ENCODE measurements at places on chromosomes 6 and 20.

DNA sequence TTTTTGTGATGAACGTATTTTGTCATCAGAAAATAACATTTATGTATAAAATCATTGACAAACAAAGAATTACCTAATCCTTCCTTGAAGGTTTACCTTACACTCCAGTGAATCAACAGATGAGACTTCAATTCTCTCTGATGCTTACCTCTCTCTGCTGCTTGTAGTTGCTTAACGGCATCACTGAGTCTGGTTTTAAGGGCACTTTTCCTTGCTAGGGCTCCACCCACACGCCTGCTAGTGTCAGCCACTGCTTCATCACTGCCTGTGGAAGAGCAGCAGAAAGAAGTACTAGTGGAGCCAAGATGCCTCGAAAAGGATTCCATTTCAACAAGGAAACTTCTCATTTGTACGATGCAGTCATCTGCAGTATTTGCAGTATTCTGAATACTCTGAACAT lies 63.0 kb downstream of the FAM229B start:
- DNase-seq, result no peak

GRCh38 chr6:43407296-43407695 lies 20.0 kb upstream of the ABCC10 start:
- DNase-seq, result no peak

DNA sequence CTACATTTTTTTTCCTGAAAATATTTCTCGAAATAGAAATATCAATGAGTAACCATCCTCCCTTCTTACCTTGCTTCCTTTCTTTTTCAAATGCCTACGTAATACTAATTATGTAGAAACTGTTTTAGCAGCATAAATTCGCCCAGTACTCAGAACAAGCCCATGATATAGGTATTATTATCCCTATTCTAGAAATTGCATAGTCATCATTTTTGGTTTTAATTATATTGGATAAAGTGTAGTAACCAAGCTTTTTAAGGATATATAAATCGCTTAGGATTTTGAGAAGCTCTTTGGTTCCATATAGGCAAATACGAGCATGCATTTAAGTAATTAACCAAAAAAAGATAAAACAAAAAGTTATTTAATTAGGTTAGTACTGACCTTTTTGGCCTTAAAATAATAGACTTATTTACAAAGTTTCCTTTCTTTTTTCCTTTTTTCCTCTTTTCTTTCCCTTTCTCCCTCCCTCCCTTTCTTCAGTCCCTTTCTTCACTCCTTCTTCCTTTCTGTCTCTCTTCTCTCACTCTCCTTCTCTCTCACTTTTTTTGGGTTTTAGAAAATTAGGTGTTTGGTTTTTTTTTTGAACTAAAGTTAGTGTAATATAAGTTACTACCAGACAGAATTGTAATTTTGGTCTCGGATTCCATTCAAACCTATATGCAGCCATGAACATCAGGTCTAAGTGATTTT lies 457.7 kb downstream of the RFPL4B start:
- DNase-seq, result no peak

DNA sequence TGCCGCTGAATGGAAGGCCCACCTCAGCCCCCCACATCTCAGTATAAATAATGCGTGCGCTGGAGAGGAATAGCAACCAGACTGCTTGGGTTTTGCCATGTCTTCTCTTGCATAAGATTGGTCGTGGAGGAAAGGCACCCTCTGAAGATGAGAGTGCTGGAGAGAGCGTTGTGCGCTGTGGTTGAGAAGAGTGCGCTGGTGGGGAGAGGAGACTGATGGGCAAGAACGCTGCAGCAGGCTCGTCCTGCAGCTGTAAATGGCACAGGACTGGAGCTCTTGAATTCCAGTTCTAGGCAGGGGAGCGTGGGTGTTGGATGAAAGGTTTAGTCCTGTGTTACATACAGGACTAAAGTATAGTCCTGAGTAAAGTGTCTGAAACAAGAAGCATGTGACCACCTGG lies 51.5 kb downstream of the RPRD1B start:
- DNase-seq, result no peak

DNA sequence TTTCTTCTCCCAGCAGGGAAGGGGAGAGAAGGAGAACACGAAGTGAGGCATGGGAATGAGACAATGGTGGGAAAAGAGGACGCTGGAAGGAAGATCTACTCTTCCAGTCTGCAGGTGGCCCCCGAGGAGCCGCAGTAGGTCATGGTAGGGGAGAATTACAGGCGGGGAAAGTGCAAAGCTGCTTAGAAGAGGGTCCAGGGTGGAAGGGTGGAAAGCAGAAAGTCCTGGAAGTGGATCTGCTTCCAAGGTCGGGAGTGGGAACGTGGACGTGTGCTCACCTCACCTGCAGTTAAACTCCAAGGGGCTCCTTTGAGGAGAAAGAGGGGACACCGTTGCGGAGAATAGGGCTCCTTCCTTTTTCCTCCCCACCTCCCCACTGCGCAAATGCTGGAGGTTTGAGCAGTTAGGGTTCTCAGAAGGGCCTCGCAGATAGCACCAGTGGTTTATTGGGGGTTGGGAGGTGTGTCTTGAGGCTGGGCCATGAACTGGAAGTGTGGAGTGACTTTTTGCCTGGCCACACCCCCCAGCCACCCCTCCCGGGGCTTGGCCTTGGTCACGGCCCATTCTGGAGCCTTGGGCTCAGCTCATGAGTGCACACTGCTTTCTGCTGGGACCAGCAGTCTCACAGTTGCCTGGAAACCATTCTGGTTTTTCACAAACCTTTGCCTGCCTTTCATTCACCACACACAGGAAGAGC lies 100.4 kb upstream of the MLN start:
- DNase-seq, result no peak

Data from NCI-H1105 treated with DMSO at 0.1 percent for 48 hours (cell line).